ENCODE measurements at places on chromosomes 7 and 10.

GRCh38 chr10:71644307-71645180 is 75.0 kb downstream of the C10orf105 start:
- no peak overlapping the region for H3K27ac ChIP-seq
- no peaks in the 10 kb centered on the region for H3K36me3 ChIP-seq
- no peaks in the 10 kb centered on the region for H3K27me3 ChIP-seq
- H3K4me3 ChIP-seq: no peak overlapping the region
- no peak for DNase-seq
- H3K4me1 ChIP-seq: no peaks in the 10 kb centered on the region

DNA sequence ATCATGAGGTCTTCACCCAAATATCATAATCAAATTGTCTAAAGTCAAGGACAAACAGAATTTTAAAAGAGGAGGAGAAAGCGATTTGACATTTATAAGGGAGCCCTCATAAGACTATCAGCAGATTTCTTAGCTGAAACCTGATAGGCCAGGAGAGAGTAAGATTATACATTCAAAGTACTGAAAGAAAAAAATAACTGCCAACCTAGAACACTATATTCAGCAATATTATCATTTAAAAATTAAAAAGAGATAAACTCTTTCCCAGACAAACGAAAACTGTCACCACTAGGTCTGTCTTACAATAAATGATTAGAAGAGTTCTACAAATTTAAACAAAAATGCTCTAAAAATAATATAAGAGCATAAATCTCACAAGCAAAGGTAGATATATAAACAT is 154.1 kb upstream of the TMEM106B start:
- no peak overlapping the region for H3K27ac ChIP-seq
- no peaks in the 10 kb centered on the region for H3K36me3 ChIP-seq
- H3K27me3 ChIP-seq: no peaks in the 10 kb centered on the region
- no peak overlapping the region for H3K4me3 ChIP-seq
- H3K4me1 ChIP-seq: no peaks in the 10 kb centered on the region

DNA sequence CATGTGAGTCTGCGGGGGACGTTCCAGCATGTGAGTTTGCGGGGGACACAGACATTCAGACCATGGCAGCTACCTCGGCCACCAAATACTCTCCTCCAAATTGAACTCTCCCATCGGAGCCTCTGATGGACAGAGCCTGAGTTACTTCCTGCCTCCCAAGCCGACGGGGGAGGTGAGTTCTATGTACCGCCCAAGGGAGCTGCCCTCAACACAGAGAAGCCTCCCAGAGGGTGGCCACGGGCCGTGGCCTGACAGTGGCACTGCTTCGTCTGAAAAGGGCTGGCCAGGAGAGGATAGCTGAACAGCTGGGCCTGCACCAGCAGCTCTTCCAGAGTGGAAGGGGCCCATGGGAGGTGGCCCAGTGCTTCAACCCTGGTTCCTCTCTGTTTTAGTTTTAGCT is 274.5 kb upstream of the PPP2R2D start:
- H3K27ac ChIP-seq: no peak overlapping the region
- no peaks in the 10 kb centered on the region for H3K27me3 ChIP-seq
- H3K4me3 ChIP-seq: no peak overlapping the region
- H3K36me3 ChIP-seq: no peaks in the 10 kb centered on the region
- H3K4me1 ChIP-seq: no peaks in the 10 kb centered on the region
- no peak for DNase-seq

DNA sequence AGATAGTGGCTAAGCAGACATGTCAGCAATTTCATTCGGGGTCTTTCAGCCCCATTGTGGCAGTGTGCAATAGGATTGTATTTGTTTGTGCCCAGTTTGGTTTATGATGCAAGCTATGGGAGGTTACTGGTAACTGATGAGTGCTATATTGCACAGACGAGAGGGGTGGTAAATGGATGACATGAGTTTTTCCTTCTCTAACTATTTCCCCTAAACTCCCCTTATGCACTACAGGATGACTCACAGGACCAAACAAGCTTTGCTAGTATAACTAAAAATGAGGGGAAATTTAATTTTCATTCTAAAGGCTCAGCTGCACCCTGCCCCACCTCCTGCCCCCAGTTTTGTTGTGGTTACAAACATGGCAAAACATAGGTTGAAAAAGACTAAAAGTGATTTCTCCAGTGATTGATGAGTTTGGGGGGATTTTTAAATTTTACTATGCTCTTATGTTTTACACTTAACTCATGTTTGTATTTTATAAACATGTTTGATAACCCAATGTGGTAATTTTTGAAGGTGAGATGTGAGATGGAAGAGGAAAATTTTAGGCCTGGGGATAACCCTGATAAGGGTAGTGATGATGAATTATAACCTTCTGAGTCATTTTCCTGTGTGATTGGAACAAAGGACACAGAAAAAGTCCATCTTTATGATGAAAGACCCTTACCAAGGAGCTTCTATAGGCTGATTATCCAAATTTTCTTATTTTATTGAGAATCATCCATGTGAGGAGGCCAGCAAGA is 60.8 kb upstream of the NAMPT start:
- H3K4me3 ChIP-seq: no peak overlapping the region
- H3K27ac ChIP-seq: no peak overlapping the region
- H3K4me1 ChIP-seq: no peaks in the 10 kb centered on the region
- H3K36me3 ChIP-seq: no peaks in the 10 kb centered on the region
- H3K27me3 ChIP-seq: no peaks in the 10 kb centered on the region

GRCh38 chr7:49099587-49100326 is 175.4 kb downstream of the CDC14C start:
- no peaks in the 10 kb centered on the region for H3K27me3 ChIP-seq
- no peak overlapping the region for H3K27ac ChIP-seq

- H3K27ac ChIP-seq: no peak overlapping the region
- H3K27me3 ChIP-seq: no peaks in the 10 kb centered on the region
- H3K4me1 ChIP-seq: no peaks in the 10 kb centered on the region
Measured at GRCh38 chr10:86693721-86694369, 25.5 kb downstream of the LDB3 start.

DNA sequence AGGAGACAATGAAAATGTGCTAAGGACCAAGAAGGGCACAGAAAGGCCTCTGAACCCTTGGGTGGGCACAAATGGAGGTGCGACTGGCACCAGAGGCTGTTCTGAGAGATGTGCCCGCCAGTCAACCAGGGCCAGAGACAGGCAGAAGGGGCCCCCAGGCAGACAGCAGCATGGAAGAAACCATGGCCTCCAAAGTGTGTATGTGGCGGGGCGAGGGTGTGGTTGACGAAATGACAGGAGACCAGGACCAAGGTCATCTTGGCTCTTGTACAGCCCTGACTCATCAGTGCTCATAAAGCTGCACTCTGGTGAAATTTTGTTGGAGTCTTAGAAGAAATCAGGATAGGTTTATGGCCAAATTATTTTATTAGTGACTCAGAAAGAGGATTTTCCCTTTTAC is 4.0 kb upstream of the MRPS24 start:
- no peaks in the 10 kb centered on the region for H3K36me3 ChIP-seq

DNA sequence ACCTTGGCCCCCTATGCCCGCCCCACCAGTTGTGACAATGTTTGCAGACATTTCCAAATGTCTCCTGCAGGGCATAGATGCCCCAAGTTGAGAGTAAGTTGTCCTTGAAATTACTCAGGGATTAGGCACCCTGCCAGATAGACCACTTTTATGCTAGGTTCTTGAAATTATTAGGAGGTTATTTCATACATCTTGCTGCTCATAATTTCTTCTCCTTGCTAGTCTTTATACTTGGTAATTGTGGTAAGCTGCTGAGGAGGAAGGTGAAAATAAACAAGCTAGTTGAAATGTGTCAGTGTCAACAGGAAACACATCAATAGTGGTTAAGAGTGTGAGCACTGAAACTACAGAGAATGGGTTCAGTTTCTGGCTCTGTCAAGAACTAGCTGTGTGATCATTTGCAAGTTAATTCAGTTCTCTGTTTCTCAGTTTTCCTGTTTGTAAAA is 63.7 kb upstream of the AOAH start:
- H3K4me3 ChIP-seq: no peak overlapping the region
- DNase-seq: no peak
- H3K27ac ChIP-seq: no peak overlapping the region
- H3K36me3 ChIP-seq: no peaks in the 10 kb centered on the region
- no peaks in the 10 kb centered on the region for H3K27me3 ChIP-seq

GRCh38 chr10:13862546-13863233 is 275.9 kb downstream of the PRPF18 start:
- H3K27me3 ChIP-seq: no peaks in the 10 kb centered on the region
- no peak for DNase-seq
- no peak overlapping the region for H3K4me3 ChIP-seq
- H3K36me3 ChIP-seq: no peaks in the 10 kb centered on the region
- no peak overlapping the region for H3K27ac ChIP-seq

GRCh38 chr10:121684276-121684675 is 86.0 kb upstream of the FGFR2 start:
- no peaks in the 10 kb centered on the region for H3K27me3 ChIP-seq
- H3K4me3 ChIP-seq: no peak overlapping the region
- DNase-seq: no peak
- no peaks in the 10 kb centered on the region for H3K36me3 ChIP-seq
- H3K27ac ChIP-seq: no peak overlapping the region

DNA sequence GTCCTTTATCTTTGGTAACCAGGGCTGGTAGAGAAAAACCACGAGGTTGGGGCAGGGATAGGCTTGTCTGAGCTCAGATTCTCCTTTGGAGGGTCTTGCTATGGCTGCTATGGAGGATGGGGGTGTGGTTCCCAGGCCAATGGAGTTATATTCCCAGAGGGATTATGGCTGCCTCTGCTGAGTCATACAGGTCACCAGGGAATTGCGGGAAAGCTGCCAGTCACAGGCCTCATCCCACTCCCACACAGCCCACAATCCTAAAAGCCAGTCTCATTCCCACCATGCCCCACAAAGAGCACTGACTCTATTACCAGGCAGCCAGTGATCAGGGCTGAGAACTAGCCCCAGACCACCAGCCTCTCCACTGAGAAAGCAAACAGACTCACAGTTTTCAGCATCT is 316.6 kb upstream of the TMEM229A start:
- H3K27ac ChIP-seq: no peak overlapping the region
- no peak overlapping the region for H3K4me3 ChIP-seq
- no peaks in the 10 kb centered on the region for H3K27me3 ChIP-seq
- no peak for DNase-seq

DNA sequence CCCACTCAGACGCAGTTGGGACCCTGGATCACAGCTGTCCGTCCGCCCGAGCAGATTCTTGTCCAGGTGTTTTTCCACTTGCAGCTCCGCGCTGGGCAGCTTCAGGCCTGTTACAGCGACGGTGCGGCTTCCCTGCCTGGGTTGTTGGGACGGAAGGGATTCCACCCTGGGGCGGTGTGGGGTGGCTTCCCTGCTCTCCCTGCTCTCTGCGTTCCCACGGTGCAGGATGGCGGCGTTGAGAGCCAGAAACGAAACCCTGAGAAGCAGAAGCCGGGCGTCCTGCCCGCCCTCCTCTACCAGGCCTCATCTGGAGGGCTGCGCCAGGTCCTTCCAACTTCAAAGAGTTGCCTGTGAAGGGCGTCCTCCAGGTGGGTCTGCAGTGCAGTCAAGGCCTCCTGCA is 194.4 kb downstream of the ADARB2 start:
- no peak overlapping the region for H3K27ac ChIP-seq
- no peaks in the 10 kb centered on the region for H3K4me1 ChIP-seq
- H3K27me3 ChIP-seq: no peaks in the 10 kb centered on the region
- H3K36me3 ChIP-seq: no peaks in the 10 kb centered on the region

DNA sequence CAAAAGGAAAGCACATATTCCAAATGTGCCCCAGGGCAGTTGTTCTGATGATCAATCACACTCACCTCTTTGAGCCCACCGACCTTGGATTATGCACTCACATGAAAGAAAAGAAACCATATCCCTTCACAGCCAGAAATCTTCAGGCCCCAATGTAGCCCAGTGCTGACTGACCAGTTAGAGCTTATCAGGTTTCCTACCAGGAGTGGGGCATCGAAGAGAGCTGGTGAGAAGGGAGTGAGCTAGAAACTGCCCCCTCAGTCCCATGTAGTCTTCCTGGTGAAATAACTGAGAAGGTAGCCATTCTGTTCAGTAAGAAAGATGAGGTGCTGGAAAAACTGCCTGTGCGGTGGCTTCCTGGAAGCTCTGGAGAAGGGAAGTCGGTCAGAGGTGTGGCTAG is 32.2 kb downstream of the NRCAM start:
- H3K27me3 ChIP-seq: no peaks in the 10 kb centered on the region
- no peaks in the 10 kb centered on the region for H3K4me1 ChIP-seq
- no peak overlapping the region for H3K4me3 ChIP-seq
- H3K36me3 ChIP-seq: no peaks in the 10 kb centered on the region
- no peak for DNase-seq

GRCh38 chr7:2750004-2750407 is 62.0 kb downstream of the AMZ1 start:
- DNase-seq: no peak
- H3K4me3 ChIP-seq: no peak overlapping the region
- peaks cover 5% of the 10 kb centered on the region for H3K4me1 ChIP-seq
- no peaks in the 10 kb centered on the region for H3K27me3 ChIP-seq
- H3K27ac ChIP-seq: no peak overlapping the region

- DNase-seq: no peak
- H3K27me3 ChIP-seq: no peaks in the 10 kb centered on the region
- H3K4me1 ChIP-seq: no peaks in the 10 kb centered on the region
- H3K36me3 ChIP-seq: no peaks in the 10 kb centered on the region
- no peak overlapping the region for H3K27ac ChIP-seq
- no peak overlapping the region for H3K4me3 ChIP-seq
Measured at GRCh38 chr10:129495698-129496097, 28.7 kb downstream of the MGMT start.

DNA sequence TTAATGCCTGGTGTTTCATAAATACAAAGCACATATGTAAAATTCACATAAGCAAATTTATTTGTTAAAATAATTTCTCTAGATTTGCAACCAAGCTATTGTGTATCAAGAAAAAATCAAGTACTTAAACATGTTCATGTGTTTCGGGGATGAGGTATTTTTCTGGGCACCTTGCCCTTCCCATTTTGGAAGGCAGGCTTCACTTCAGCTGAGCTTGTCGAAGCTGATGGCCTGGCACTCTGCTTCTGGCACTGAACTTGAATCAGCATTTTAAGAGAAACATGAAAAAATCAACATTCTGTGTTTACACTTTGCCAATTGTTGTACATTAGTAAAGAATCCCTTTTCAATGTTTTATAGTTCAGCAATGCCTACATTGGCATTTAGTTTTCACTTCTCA is 179.1 kb upstream of the STEAP4 start:
- H3K4me1 ChIP-seq: no peaks in the 10 kb centered on the region
- no peaks in the 10 kb centered on the region for H3K27me3 ChIP-seq
- no peak overlapping the region for H3K27ac ChIP-seq
- DNase-seq: no peak

DNA sequence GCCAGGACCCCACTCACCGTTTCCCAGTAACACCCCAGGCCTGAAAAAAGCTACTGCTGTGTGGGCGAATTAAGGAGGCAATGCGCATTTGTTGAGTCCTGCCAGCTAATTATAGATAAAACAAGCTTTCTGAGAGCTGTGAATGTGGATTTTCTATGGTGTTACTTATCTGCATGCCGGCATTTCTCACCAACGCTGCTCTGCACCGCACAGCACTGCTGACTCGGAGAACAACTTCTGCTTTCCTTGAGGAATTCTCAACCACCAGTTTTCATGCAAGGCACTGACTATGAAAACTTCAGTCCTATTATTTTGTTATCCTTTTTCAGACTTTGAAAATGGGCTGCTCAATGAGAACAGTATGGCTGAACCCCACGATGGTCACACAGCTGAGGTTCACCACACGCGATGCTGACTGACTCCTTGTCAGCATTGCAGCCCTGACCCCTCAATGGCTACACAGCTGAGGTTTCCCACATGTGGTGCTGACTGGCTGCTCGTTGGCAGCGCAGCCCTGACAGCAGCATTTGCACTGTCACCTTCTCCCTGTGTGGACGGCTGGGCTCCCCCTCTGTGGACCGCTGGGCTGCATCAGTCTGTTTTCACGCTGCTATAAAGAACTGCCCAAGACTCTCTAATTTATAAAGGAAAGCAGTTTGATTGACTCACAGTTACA is 190.6 kb downstream of the DIP2C start:
- no peaks in the 10 kb centered on the region for H3K27me3 ChIP-seq
- no peaks in the 10 kb centered on the region for H3K36me3 ChIP-seq
- no peak for DNase-seq
- no peak overlapping the region for H3K4me3 ChIP-seq
